ENCODE measurements at places on chromosomes 5 and 9.

DNA sequence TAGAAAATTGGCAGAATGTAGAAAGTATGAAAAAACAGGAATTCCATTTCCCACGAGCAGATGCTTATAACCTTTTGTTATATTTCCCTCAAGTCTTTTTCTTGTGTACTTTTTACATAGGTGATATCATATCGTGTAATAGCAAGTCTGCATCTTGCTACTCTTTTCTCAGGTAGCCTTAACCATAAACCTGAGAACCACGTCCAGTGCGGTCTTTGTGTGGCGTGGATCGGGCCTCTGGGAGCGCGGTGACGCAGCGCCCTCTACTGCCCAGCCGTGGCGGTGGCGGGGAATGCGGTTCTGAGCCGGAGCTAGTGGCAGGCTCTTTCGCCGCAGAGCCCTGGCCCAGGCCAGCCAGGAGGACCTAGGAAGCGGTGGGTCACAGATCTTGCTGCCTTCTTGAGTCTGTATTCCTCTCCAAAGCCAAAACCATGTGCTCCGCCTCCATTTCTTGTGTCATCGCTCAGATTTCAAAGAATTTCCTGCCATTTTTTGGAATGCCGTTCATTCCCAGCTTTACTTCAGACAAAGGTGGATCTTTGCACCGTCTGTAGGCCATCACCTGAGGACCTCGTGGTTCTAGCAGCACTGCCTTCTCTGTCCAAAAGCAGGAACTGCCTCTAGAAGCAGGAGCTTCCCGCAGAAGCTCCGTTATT lies 71.9 kb downstream of the MVB12B start:
- DNase-seq: peak; percentile 83

DNA sequence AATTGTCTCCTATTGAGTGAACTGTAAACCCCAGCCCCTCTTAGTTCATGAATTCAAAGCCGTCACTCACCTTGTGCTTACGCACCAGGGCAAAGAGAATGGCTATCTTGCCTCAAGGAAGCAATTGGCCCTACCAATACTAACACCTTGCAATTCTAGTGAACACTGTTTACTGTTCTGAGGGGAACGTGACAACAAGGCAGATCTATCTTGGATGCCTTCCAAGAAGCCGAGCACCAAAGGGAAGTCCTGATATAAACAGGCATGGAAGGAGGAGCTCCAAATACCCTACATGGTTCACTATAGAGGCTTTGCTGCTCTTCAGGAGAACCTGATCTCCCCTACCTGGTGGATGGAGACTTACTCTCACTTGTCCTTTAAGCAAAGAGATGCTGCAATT lies 1.7 kb upstream of the PLPPR1 start:
- DNase-seq: no peak

DNA sequence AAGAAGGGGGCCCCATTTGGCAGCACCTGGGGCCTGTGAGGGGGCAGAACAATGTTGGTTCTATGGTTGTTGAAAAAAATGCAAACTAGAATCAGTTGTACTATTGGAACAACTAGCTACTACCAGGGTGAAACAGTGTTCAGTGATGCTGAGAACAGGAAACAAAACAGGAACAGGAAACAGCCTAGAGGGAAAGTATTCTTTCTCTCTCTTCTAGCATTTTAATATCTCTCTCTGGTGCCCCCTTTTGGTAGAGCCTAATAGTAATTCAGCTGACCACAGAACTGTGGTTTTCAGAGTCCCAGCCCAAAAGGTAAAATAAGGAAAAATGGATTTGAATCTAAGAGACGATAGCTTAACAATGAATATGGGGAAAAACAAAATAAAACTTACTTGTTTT lies 138.0 kb upstream of the KCNN2 start:
- no peak for DNase-seq

DNA sequence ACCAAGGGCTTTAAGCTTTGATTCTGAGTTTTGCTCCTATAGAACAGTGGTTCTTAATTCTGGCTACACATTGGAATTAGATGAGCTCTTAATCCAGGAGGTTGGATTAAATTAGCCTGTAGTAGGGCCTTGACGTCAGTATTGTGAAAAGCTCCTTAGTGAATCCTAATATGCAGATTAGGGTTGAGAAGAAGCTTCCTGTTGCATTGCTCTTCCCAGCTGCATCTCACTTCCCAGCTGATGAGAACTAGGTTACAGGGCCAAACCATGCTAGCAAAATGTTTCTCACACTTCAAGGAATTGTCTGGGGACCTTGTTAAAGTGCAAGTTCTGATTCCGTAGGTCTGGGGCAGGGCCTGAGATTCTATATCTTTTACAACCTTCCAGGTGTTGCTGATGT lies 300.0 kb downstream of the ZSWIM6 start:
- no peak for DNase-seq

GRCh38 chr5:110304176-110304575 lies 422.3 kb downstream of the TMEM232 start:
- DNase-seq: no peak

- DNase-seq: no peak
Observed at GRCh38 chr5:123098767-123099513, 9.9 kb downstream of the PRDM6 start.

DNA sequence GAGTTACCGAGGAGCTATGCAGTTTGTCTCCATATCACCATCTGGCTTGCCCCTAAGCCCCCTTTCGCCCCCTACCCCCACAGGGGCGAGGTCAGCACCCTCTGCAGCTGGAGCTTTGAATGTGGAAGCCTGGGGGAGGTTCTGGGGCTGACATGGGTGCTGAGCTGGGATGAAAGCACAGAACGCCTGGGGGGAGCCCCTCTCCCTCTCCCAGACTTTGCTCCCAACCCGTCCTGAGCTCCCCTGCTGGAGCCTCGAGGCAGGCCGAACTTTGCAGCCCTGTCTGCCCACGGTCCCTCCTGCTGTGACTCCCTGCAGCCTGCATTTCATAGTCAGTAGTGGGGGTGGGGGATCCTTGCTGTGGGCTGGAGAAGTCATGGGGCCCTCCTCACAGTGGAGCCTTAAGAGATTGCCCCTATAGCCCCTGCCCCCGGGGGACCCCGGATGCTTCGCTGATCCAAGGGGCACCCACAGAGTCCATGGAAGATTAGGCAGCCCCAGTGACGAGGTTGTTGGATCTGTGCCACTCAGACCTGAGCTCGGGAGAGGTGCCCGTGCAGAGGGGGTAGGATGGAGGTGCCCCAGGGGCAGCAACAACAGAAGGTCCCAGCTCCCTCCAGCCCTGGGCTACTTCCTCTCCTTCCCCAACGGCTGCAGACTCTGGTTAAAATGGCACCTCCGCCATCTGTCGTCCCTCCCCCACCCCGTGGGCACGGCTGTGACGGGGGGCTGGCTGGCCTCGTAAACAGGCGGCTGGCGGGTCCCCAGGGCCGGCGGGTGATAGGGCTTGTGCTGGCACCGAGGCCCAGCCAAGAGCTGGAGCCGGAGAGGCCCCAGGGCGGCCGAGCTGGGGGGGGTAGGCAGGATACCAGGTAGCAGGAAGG lies 162.0 kb downstream of the C9orf50 start:
- DNase-seq: no peak

DNA sequence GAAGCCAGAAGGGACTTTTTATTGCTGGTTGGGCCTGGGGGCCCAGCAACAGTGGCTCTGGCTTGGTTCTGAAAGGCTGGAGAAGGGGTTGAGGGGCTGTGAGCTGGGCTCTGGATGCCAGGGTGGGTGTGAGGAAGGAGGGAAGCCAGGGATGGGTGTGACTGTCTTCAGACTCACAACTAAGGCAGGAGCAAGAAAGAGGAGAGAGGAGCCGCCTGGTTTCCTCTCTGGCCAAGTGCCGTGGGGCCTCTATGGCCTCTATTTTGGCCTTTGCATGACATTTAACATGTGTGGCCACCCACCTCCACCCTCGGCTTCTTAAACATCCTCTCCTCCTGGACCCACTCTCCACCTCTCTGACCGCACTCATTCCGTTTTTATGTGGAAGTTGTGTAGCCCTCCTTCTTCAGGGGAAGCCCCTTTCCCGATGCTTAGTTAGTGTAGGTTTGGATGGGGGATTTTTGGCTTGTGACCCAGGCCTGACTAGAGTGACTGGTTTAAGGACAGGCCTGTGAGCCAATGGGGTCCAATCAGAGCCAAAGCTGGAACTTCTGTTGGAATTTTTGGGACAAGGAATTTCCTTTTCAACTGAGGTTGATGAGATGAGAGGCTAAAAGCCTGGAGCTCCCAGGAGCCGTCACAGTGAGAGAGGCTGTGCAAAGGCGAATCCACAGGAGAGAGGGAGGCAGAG lies 517.8 kb downstream of the CCDC171 start:
- no peak for DNase-seq

DNA sequence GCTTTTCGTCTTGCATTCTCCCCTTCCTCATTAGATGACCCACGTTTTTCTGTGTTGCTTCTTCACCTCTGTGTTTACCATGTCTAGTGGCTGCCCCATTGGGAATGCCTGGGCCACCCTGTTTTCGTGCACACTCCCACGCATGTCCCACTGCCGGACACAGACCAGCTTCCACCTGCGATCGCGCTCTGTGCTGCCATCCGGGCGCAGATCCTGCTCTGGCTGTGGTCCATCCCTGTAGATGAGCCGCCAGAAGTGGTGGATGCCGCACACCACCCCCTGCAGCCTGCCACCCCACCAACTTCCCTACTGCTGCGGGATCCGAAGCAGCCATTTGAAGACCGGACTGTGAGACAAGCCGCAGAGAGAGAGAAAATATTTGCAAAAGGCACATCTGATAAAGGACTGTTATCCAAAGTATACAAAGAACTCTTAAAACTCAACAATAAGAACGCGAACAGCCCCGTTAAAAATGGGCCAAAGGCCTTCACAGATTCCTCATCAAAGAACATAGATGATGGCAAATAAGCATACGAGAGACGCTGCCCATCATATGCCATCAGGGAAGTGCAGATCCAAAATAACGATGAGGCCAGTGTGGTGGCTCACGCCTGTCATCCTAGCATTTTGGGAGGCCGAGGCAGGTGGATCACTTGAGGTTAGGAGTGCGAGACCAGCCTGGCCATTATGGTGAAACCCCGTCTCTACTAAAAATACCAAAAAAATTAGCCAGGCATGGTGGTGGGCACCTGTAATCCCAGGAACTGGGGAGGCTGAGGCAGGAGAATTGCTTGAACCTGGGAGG lies 163.7 kb downstream of the COL23A1 start:
- DNase-seq: no peak

DNA sequence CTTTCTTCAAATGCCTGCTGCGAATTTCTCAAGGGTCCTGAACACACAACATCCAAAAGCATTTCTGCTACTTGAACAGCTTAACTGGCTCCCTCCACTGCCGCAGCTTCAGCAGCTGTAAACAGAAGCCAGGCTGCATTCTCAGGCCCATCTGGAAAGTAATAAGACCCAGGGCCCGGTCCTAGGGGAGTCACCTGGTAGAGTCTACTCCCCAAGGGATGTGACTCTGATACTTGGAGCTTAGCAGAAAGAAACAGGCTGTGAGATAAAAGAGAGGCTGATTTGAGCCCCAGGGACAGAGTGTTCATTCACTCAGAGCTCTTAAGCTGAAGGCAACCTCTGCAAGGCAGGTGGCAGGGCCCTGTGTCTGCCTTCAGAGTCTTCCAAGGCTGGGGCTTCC lies 356.8 kb downstream of the SPOCK1 start:
- peak; percentile 16 for DNase-seq

DNA sequence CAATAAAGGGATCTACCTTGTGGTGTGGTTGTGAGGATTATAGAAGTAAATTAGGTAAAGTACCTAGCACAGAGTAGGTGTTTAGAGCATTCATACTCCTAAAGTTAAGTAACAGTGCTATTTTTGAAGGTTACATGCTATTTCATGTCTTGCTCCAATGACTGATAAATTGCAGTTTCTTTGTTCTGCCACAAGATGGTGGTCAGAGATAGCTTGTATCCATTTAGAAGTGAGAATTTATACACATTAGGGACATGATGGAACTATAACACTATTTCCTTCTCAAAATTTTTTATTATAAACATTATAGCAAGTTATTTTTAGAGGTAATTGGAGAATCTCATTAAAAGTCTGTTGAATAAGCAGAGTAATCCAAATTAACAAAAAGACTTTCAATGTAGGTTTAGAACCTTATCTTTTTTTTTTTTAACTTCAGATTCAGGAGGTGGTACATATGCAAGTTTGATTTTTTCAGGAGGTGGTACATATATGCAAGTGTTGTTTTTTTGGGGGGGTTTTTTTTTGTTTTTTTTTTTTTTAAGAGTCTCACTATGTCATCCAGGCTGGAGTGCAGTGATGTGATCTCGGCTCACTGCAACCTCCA lies 17.1 kb downstream of the MTREX start:
- DNase-seq: no peak

DNA sequence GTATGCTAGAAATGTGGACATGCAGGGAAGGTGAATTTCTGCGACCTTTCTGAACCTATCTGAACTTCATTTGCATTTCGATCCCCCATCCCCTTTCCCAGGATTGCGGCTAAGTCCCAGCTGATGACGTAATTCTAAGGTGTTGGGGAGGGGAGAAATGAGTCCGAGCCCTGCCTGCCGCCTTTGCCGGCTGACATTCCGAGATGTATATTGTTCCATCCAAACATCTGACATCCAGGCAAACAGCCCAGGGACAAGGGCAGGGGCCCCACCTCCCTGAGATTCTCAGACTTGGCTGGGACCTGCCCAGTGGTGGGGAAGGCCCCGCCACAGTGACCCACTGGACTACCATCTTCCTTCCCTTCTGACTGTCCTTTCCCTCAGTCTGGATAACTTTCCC lies 494.6 kb downstream of the ENC1 start:
- no peak for DNase-seq

DNA sequence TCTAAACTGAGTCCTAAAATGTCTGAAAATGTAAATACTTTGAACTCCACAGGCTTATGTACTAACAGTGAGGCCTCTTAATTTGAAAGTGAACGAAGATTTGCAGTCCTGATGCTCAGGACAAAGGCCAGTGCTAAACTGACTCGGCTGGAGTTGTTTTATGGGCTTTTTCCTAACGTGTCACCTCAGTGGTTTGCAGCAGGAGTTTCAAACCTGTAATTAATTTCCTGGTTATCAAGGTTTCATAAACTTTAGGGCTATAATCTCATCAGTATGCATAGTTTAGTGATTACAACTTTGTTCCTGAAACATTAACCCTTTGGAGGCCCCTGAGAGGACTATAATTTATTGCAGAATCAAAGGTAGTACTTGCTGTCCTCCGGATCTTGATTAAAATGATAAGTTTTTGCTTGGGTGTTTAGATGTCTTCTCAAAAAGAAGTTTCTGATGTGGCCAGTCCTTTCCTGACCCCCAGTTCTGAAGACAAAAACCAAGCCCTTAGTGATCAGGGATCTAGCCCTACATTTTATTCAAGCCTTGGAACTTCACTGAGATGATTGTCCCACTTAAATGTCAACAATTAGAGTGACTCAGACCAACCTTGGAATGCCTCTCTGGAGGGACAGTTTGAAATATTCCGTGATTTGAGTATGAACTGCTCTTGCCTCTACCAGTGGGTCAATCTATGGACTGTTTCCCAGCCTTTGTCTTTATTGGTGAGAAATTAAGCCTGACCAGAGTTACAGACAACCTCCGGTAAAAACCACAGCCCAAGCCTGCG lies 11.1 kb upstream of the S100Z start:
- peak; percentile 44 for DNase-seq

All from hepatic stellate cell (primary cell).